ENCODE measurements at places on chromosomes 1 and 21.

DNA sequence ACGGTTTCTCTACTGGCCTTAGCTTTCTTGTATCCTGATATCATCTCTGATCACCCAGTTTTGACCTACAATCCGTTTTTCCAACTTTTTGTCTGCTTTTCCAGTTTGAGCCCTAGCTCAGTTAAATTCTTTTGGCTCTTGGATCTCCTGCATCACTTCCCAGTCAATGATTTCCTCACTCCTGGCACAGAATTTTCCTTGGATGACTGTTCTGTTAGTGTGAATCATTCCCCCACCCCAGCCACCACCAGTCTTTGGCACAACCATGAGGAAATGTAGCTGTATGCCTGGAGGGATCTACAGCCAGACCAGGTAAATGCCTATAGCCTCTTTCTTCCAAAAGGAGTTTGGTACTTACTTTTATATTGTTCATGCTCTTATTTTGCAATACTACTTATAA lies 187.2 kb upstream of the PTGFR start:
- peak; percentile 87 for DNase-seq

DNA sequence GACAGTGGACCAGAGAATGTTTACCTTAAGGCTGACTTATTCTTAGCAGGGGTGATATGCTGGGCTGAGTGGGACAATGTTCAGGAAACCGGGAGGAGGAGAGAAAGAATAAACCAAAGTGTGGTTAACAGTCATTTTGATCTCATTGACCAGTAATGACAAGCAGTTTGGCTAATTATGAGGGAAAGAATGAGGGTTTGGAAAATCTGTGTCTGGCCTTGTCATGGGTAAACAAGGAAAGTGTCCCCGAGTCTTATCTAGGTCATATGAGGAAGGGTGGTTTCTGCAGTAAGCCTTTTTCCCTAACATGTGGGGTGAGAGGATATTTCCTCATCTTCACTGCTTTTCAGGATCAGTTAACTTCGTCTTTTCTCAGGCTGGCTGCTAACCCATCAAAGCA lies 155.0 kb downstream of the TPR start:
- no peak for DNase-seq

- DNase-seq: no peak
Measured at GRCh38 chr1:232335741-232336293, 294.1 kb downstream of the SIPA1L2 start.

GRCh38 chr1:59481881-59482505 lies 185.1 kb downstream of the FGGY start:
- DNase-seq: no peak

DNA sequence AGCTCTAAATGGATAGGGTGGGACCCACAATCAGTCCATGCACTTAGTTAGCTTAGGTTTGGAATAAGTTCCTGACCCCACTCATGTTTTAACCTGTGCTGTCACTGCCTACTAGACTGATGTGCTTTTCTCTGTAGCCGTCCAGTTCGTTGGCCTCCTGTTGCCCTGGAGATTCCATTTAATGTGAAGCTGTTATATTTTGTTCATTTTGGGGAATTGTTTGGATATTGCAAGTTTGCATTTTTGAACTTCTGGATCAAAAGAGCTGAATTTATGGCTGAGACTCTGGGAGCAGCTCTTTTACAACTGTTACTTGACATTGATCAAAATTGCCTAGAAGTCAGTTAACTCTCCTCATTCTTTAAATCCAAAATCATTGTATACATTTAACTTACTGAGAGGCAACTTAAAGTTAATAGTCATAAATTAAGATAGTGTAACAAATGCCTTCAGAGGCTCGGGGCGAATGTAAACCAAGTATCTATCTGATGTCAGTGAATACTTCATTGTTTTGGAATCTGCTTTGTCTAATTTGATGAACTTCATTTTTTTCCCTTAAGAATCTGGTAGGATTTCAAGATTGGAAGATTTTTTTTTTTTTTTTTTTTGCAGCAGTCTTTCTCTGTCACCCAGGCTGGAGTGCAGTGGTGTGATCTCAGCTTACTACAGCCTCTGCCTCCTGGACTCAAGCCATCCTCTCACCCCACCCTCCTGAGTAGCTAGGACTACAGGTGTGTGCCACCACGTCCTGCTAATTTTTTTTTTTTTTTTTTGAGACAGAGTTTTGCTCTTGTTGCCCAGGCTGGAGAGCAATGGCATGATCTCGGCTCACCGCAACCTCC lies 38.1 kb downstream of the MIGA1 start:
- DNase-seq: no peak

- no peak for DNase-seq
Measured at GRCh38 chr21:35273333-35273732, 224.2 kb upstream of the RUNX1 start.

DNA sequence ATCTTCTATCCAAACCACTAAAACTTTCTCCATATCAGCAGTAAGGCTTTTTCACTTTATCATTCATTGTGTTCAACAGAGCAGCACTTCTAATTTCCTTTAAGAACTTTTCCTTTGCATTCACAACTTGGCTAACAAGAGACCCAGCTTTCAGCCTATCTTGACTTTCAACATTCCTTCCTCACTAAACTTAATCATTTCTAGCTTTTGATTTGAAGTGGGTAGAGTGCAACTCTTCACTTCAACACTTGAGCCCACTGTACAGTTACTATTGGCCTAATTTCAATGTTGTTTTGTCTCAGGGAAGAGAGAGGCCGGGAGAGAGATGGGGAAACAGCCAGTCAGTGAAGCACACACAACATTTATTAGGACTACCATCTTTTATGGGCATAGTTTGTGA lies 2.0 kb downstream of the UBE2G2 start:
- DNase-seq: no peak

GRCh38 chr1:233485809-233486398 lies 128.0 kb upstream of the KCNK1 start:
- DNase-seq: no peak

GRCh38 chr1:147669469-147670318 lies 630 bp downstream of the ACP6 start:
- no peak for DNase-seq

- no peak for DNase-seq
Measured at GRCh38 chr1:145908653-145909052, 1.2 kb downstream of the ITGA10 start.

- no peak for DNase-seq
Measured at GRCh38 chr1:74681851-74682250, 8.3 kb upstream of the ERICH3 start.

DNA sequence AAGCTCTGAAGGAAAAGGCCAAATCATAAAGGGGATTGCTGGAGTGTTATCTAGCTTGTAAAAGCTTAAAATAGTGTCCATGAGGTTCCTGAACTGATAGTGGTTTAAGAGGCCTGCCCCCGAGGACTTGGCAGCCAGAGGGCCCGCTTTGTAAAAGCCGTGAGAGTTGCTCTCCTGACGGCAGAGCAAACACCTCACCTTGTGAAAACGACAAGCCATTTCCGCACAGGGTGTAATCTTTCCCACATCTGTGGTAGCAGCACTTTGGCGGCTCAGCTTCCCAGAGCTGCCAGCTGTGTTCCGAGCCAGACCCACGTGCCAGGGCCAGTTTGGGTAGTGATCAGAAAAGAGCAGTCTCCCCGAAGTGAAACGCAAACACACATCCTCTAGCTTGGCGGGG lies 37.0 kb downstream of the SERBP1 start:
- no peak for DNase-seq

DNA sequence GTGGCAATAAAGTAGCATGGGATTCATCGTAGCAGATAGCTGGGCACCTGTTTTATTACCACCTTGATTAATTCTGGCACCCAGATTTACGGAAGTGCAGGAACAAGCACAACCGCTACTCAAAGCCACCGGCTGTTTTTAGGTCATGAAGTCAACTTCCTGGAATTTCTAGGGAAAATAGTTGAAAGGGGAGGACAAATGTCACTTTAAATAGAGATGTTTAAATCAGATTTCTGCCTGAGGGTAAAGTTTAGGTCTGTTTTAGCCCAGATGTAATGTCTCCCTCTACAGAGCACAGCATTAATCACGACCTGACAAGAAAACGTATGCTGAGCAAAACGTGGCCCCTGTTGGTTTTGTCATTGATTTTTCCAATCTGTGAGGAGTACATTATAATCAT lies 8.0 kb downstream of the ADGRL2 start:
- no peak for DNase-seq
